ENCODE measurements at places on chromosomes 12 and 14.

DNA sequence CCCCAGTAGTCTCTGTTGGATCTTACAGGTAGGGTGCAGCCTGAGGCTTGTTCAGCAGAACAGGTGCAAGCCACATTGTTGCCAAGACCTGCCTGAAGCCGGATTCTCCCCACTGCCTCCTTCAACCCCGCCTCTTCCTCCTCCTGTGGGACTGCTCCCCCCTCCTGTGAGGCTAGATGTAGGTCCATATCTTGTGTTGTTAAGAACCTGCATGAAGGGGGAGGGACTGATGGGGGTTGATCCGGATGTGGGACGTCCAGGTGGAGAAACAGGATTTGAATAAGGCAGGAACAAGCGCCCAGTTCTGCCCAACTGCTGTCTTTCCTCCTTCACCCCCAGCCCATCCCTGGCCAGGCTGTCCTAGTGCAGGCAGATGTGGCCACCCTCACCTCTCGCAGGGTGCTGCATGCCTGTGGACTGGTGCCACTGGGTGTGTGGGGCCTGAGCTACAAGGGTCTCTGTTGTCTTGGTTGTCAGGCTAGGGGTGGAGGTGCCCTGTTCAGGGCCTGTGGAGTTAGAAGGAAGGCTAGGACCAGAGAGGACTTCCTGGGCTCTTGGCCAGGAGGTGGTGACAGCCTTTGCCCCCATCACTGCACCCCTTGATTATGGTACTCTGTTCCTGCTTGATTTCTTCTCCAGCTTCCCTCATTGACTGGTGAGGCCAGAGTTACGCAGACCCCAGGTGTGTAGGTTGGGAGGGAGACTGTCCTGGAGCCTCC is 1.4 kb downstream of the NR4A1 start:
- no peak for DNase-seq

DNA sequence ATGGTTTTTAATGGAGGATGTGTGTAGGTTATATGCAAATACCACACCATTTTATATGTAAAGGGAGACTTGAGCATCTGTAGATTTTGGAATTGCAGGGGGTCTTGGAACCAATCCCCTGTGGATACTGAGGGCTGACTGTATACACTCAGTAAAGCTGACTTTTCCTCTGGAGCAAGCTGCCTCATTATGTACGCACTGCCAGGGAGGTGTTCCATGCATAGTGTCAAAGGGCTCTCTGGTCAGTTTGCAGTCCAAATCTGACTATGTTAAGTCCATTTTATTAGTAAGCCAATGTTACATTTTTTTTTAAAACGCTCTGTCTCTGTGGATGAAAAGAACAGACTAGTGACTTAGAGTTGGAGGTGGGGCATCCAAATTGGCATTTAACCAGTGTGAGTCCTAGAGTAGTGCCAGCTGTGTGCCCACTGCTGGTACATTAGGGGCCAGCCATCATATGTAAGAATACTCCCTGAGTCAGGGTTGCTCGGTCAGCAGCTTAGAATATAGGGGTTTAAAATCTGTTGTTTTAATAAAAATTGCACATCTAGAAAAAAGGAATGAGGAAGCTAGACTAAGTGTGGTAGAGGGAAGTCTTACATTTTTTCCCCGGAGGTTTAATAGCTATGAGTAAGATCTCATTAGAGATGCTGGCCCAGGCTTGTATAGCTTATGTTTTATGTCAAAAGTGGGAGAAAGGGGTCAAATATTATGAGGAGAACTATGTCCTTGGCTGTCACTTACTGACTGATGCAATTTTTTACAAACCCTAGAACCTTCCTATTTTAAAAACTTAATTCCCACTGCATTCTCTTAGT is 87.0 kb downstream of the TESC start:
- no peak for DNase-seq

- no peak for DNase-seq
Observed at GRCh38 chr14:83331513-83331912, 1797.9 kb upstream of the SEL1L start.

GRCh38 chr14:23132970-23133369 is 13.9 kb upstream of the CEBPE start:
- no peak for DNase-seq

GRCh38 chr14:67738740-67739504 is 37.2 kb downstream of the RDH12 start:
- no peak for DNase-seq

DNA sequence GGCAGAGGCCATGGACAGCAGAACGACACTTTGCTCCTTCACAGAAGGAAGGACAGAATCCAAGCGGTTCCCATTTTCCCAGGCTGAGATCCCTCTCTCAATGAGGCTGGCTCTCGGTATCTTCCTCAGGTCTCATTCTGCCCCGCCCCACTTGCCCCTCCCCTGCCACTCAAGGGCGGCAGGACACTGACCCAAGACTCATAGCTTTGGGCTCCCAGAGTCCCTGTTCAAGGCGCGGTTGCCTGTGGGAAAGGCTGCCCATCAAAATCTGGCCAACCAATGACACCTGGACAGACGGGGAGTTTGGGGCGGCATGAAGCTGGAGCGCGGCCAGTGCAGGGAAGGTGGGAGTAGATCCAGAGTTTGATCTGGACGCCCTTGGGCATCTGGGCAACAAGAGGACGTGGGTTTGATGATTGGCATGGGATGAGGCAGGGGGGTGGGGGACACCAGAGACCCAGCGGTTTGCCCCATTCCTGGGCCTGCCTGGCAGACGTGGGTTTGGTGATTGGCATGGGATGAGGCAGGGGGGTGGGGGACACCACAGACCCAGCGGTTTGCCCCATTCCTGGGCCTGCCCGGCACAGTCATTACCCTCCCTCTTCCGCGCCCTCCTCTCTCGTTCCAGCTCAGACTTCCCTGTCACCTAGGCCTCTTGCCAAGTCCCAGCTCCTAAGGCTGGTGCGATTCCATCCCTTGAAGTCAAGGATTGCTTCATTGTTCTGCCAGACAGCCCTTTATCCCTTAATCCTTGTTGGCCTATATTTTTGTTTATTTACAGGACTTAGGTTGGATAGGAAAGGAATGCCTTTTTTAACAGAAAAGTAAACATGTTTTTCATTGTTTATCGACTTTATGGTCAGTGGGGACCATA is 92.1 kb downstream of the NINJ2 start:
- no peak for DNase-seq

DNA sequence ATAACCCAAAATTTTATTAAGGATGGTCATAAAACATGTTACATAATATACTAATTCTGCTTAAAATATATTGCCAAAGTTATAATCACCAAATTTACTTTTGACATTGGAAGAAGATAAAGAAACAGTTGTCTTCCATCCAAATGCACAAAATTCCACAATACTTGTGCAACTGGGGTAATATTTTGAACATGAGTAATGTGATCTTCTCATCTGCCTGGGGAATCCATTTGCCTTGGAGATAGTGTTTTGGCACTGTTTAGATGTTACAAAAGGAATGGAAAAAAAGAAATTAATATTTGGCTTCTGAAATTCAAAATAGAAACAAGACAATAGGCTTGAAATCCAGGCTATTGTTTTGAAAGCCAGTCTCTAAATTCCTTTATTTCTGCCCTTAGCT is 9.1 kb downstream of the GPR19 start:
- DNase-seq: no peak

DNA sequence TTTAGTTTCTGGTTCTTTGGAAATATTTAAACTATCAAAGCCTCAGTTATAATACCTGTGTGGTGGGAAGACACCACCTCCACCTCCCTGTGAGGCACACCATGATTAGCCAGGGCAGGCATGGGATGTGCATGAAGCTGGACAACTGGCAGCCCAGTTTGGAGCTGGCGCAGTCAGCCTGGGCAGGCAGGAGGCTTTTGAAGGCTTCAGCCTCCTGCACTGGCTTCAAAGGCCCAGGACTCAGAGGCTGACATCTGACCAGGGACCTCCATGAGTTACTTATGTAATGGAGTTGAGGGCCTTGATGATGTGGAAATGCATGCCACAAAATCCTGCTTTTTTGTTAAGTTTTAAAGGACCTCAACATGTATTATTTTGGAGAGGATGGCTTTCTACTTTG is 30.3 kb downstream of the C14orf132 start:
- DNase-seq: no peak

- DNase-seq: no peak
Observed at GRCh38 chr12:23217667-23218066, 592.7 kb downstream of the ETNK1 start.

DNA sequence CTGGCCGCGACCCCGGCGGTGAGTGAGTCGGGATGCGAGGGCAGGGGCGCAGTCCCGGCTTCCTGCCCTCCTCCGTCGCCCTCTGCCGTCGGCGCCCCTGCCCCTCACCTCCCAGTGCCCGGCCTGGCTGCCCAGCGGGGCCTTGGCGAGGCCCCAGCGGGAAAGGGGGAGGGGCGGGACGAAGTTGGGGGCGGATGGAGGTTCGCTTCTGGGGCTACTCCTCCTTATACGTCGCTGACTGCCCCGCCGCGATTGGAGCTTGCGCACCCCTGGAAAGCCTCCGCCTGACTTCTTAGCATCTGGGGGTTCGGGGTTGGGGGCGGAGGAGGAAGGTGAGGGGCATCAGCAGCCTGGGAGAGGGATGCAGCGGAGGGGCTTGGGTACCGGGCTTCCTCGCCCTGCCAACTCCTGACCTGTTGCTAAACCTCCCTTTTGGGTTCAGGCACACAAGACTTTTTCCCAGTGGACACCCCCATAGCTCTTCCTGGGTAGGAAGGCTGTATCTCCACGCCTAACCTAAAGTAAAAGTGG is 406 bp downstream of the TMEM263 start:
- peak; percentile 62 for DNase-seq

DNA sequence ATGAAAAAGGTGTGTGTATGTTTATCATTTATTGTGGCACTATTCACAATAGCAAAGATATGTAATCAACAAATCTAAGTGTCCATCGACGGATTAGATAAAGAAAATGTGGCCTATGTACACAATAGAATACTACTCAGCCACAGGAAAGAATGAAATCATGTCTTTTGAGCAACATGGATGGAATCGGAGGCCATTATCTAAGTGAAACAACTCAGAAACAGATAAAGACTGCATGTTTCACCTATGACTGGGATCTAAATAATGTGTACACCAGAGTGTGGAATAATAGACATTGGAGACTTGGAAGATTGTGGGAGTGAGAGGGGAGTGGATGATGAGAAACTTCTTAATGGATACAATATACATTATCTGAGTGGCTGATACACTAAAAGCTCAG is 44.0 kb downstream of the CCER1 start:
- no peak for DNase-seq

DNA sequence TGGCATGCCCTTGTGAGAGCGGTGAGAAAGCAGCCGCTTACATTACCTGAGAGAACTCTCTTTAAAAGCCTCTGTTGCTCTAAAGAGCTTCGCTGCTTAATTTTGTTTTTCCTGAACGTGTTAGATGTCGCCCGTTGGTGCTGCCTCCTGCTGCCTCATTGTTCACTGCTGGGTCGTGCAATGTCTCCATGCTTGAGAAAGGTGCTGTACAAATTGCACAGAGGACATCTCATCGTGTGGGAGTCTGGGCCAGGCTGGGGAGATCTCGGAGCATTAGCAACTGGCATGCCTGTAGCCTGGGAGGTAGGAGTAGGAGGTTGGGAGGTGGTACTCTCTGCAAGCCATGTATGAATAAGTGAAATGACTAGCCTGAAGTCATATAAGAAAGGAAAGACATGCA is 686.0 kb downstream of the NOVA1 start:
- DNase-seq: no peak

GRCh38 chr12:130929363-130929762 is 24.3 kb upstream of the ADGRD1 start:
- DNase-seq: no peak

DNA sequence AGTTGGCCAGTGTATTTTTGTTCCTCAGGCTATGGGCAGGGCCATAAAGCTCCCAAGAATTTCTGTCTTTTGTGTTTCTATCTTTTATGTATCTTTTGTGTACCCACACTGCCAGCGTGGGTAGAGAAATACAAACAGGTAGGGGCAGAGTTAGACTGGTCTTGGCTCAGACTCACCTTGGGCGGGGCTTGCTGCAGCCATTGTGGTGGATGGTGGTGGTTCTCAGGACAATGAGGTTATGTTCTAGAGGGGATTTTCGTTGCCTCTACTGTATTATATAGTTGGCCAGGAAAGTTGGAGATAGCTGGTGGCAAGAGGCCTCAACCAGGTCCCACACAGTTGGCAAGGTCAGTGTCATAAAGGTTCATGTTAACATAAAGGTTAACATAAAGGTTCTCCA is 977.5 kb upstream of the LRFN5 start:
- no peak for DNase-seq

GRCh38 chr14:103960457-103961055 is 18.2 kb upstream of the RD3L start:
- DNase-seq: no peak

DNA sequence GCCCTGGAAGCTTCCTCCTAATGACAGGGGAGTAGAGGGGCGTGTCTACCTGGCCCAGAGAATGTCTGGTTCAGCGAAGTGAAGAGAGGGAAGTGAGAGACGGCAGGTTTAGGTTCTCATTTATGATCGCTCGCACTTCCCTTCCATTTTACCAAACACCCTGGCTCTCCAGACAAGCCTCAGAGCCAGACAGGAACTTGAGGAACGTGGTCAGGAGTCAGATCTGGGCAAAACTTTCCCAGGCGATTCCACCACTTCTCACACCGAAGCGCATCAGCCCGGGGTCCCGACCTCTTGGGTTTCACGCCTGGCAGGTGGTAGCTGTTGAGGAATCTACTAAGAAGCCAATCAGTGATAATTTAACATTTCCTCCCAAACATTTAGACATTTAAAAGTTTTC is 21.3 kb downstream of the ACTN1 start:
- DNase-seq: no peak

- DNase-seq: peak; percentile 53
Observed at GRCh38 chr12:31321186-31321896, 4.6 kb downstream of the SINHCAF start.

DNA sequence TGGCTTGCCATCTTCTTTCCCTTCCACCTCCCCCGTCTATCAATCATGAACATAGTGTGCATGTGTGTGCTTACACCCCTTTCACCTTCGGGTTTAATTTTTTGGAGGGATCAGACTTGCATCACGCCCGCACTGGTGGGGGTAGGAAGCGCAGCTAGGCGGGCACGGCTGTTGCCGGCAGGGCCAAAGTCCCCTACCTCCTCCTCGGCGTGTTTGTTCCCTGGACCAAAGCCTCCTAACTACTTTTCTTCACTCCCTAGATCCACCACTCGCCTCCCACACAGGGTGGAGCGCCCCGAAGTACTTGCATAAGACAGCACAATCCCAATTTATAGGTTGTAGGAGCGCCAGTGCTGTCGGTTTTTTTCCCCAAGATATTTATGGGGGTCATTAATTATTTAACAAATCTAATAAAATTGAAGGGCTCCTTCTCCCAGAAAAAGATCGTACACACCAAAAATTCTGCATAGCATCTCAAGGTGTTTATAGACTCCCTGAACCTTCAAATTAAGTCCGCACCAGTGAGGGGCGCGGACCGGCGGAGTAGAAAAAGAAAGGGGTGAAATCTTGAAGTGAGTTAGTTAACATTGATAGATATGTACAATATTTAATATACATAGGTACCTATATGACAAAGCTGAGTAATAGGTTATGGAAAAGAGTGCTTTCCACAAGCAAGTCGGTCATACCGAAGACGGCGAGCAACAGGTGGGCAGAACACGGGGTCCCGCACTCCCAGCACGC is 717 bp downstream of the PKP2 start:
- DNase-seq: no peak

GRCh38 chr12:71748081-71748850 is 6.4 kb upstream of the RAB21 start:
- no peak for DNase-seq
